ENCODE measurements at places on chromosomes 7 and 10.

DNA sequence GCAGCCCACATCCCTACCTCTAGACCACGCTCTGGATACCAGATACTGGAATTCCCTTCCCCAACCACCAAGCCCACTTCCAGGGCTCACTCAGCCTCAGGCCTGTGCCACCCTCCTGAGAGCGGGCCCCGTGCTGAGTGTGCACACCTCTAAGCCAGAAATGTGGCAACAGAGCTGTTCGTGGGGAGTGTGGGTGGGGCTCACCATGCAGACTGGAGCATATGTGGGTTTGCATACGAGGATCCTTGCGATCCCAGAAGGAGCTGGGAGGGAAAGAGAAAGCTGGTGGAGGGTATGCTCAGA, 13.0 kb upstream of the LIMK1 start:
- no peak for DNase-seq

- no peak for DNase-seq
Measured at GRCh38 chr10:9621216-9621615, 1396.5 kb upstream of the CELF2 start.

GRCh38 chr7:44798649-44799305, 2.3 kb downstream of the PPIA start:
- peak; percentile 46 for DNase-seq

DNA sequence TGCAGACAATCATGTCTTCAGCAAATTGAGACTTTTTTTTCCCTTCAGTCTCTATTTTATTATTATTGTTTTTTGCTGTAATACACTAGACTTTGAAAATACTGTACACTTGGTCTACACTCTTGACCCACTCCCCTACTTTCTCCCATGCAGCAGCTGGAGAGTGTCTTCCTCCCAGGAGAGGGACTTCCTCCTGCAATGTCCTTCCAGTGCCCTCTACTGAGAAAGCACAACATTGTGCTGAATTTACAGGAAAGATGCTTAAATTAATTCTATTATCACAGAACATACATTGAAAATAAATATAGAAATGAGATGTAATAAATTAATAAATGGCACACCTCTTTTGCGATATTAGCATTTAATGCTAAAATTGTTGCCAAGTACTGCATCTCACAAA, 411.3 kb downstream of the CCSER2 start:
- DNase-seq, result no peak

GRCh38 chr10:122261584-122261983, 9.5 kb upstream of the BTBD16 start:
- DNase-seq, result no peak

- DNase-seq, result no peak
Measured at GRCh38 chr7:100476903-100477870, 1.8 kb downstream of the TSC22D4 start.

DNA sequence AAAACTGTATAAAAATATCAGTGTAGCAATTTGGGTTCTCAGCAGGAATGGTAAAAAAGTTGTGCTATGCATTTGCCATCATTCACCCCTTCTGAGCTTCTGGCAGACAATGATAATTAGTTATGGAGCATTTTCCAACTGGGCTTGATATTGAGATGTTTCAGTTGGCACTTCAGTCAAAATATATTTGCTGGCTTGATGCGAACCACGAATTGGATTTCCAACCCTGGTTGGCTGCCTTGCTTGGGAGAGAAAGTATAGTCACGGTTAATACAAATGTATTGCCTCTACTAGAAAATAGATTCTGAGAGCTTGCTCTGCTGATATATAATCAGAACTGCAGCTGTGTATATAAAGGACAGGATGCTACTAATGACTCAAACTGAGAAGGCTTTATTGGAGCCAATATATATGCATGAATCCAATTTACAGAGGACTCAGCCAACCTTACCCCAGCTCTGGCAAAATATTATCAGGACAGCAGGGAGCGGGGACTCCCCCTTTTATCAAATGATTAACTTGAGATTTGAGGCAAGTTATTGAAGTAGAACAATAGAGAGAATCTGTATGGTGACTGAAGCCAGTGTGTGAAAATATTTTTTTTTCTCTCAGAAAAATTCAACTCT, 219.8 kb upstream of the SMIM30 start:
- DNase-seq, result no peak

- no peak for DNase-seq
Measured at GRCh38 chr7:54796150-54796549, 37.1 kb upstream of the SEC61G start.

DNA sequence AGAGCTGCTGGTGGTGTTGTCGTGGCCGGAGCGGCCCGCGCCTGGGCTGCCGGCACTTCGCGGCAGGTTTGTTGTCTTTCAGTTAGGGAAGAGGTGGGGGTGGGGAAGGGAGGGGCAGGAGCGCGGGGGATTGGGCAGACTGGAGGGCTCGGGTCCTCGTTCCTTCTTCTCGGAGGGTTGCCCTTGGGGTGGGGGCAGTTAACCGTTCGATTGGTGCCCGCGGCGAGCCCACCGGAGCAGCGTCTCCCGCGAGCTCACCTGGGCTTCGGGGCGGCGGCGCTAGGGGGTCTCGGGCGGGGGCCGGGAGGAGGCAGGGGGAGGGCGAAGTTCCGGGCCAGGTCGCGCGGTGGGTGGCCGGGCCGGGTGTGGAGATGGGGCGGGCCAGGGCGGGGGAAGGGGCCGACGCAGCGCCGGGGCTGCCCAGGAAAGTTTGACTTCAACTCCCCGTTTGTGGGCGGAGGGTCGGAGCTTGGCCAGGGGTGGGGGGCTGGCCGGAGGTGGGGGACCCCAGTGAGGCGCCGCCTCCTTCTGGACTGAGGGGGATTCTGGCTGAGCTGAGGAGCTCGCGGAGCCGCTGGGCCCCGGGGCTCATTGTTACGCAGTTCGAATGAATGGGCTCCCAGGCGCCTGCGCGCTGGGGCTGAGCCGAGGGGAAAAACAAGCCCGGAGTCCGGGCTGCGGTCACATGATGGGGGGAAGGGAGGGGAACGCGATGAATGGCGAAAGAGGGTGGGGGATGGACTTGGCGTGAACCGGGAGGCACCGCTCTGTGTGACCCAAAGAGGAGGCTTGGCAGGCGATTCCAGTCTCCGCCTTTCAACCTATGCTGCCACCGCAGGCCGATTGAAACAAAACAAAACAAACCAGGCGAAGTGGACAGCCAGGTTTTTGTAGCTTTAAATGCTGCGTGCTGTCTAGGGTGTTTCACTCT, 582 bp downstream of the HBP1 start:
- DNase-seq, result peak; percentile 84

DNA sequence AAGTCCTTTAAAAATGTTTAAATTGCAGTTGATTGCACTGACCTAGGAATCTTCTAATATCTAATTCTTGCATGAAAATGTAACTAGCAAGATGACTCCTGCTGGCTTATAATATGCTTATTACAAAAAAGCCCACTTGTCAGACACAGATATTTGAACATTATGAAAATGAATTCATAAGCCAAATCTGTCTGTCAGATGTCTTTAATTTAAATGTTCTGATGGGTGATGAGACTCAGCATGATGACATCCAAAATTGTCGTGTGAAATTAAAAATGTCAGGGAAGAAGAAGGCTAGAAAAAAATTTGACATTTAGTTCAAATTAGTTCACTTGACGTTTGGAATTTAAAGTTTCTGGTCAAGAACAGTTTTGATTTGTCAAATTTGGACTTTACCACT, 277.8 kb downstream of the PHF14 start:
- no peak for DNase-seq

GRCh38 chr10:98880971-98881370, 354.7 kb downstream of the HPSE2 start:
- no peak for DNase-seq

DNA sequence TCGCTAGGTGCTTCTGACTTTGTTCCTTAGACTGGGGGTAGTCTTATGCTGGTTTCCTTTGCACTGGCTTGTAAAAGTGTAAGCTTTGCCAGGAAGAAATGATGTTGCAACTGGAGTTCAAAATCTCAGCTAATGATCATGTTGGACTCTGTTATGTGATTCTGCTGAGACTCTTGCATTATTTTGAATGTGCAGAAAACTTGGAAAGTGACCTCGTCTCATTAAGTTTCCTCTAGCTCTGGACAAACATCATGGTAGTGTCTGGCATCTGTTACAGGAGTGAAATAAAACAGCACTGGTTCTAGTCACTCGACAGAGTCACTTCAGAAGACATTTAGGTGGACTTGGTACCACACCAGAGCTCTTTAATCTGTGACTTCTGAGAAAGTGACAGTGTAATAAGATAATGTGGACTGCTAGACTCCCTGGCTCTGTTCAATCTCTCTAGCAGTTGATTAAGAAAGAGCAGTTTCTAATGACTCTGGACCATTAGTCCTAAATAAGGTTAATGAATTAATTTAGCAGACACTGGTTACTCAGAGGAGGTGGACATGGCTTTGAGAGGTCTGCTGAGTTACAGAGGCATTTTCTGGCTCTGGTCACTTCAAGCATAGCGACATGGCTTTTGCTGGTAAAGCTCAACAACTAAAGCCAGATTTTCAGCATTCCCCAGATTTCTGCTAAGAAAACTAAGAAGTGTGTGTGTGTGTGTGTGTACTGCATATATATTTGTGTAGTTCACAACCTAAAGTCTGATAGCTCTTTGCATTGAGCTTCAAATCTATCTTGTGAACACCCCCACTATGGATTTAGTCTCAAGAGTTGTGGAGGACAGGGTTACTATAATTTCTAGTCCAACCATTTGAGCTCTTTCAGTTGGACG, 2.0 kb downstream of the NRP1 start:
- no peak for DNase-seq

DNA sequence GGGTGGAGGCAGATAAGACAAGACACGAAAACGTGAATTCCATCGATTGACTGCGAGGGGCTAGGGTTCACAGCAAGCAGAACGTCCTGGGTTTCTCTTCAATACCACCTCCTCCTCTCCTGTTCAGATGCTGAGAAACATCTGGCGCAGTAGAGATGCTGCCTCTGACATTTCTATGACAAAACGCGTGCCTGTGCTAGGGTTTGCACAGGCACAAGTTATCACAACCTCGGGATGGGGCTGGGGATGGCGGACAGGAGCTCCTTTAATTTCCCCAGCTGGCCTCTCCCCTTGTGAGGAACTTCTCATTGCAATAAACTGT, 99.8 kb upstream of the SVIL start:
- no peak for DNase-seq

GRCh38 chr10:74058658-74059057, 60.7 kb downstream of the VCL start:
- peak; percentile 55 for DNase-seq

- DNase-seq, result no peak
Measured at GRCh38 chr10:101716891-101717659, 22.1 kb upstream of the FBXW4 start.

- no peak for DNase-seq
Measured at GRCh38 chr10:92892691-92893054, 44.4 kb downstream of the EXOC6 start.

DNA sequence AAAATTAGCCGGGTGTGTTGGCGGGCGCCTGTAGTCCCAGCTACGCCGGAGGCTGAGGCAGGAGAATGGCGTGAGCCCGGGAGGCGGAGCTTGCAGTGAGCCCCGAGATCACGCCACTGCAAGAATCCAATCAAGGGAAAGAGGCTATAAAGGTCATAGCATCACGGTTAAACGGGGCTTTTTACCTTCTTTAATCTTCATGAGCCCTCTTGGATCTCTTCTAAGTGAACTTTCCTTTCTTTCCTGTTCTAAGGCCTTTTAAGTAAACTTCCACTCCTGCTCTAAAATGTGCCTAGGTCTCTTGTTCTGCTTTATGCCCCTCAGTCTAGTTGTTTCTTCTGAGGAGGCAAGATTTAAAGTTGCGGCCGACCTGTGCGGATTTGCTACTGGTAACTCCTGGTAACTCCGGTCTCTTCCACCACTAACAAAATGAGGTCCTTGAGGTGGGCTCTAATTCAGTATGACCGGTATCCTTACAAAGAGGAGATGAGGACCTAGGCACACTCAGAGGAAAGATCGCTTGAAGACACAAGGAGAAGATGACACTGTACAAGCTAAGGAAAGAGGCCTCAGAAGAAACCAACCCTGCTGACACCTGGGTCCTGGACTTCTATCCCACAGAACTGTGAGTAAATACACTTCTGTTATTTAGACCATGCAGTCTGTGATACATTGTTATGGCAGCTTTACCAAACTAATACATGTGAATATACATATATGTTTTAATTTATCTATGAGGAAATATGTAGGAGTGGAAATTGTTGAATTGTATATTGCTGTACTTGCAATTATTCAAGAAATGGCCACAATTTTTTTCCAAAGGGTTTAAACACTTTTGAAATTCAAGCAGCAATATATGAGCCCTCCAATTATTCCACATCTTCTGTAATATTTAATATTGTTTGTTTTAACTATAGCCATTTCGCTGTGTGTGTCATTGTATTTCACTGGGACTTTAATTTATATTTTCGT, 331.5 kb upstream of the CNTNAP2 start:
- no peak for DNase-seq

- DNase-seq, result no peak
Measured at GRCh38 chr10:86964061-86964846, 4.0 kb upstream of the ADIRF start.

DNA sequence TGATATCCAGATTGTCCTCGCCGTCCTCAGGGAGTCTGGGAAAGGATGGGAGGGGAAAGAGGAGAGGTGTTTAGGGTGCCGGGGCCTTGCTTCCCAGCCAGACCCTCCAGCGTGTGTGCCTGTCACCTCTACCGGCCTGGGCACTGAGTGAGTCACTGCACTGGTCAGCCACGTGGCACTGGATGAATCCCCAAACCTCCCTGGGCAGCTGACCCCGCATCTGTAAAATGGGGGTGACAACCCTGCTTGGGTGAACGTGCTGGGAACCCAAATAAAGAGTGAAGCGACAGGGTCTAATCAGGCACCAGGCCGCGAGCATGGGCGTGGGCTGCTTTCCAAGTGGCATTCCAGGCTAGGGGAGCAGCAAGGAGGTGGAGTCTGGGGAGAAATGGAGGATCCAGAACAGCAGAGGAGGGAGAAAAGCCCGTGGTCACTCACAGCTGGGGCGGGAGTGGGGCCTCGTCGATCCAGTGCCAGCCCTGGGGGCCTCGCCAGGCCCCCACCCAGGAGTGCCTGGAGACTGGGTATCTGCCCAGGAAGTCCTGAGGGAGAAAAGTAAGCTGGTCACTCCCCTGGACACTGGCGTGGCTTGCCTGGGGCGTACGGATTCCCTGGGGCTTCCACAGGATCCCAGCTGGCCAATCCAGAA, 29.7 kb downstream of the KLRG2 start:
- DNase-seq, result no peak

DNA sequence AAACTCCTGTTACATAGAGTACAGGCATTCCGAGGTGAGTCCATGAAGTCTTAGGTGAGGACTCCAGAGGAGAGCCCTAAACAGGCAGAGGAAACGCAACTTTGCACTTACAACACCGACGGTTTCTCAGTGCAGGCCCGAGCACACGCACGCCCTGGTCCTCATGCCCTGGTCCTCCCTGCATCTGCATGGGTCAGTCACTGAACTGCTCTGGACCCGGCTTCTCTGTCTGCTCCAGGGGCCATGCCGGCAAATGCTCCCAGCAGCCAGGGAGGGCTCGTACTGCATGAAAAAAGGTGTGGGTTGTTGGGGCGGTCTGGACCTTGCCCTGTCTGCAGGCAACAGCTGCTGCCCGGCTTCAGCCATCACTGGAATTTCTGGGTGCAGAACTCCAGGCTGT, 317.3 kb upstream of the SHH start:
- no peak for DNase-seq

DNA sequence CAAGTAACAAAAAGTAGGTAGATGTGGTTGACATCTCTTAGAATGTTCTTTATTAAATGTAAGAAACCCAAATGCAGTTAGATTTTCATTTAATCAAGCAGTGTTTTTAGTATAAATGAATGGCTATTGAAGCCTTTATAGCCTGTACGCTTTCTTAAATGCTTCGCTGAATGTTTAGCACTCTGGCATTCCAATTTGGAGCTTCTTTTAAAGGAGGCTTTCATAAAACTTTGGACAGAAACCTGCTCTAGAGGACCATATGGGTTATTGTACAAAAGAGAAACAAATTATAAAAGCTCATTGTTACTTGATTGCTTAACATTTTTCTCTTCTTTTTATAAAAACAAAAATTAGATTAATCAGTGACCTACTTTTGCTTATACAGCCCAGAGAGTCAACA, 59.5 kb downstream of the KCND2 start:
- DNase-seq, result no peak
